ENCODE measurements at places on chromosomes 13 and 19.

GRCh38 chr19:36136964-36137686, 2.7 kb upstream of the CAPNS1 start:
- DNase-seq, result no peak

GRCh38 chr19:7408251-7408650, 59.5 kb downstream of the ARHGEF18 start:
- DNase-seq, result no peak

GRCh38 chr13:20181188-20181587, 11.6 kb downstream of the GJB2 start:
- no peak for DNase-seq

DNA sequence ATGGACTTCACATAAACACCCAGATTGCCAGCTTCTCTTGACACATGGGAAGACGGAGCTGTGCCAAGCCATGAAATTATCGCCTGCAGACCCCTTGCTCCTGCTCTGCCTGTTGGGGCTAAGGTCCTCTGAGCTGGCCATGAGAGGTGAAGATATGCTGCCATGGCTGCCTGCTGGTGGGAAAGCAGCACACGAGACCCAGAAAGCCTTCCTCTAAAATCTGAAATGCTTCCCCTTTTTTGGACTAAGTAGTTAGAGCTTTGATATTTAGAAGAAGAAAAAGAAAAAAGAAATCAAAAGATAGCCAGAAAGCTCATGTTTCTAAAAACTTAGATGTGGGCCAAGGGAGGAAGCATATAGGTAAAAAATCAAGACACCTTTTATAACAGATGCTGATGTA, 11.2 kb downstream of the WDFY2 start:
- no peak for DNase-seq

DNA sequence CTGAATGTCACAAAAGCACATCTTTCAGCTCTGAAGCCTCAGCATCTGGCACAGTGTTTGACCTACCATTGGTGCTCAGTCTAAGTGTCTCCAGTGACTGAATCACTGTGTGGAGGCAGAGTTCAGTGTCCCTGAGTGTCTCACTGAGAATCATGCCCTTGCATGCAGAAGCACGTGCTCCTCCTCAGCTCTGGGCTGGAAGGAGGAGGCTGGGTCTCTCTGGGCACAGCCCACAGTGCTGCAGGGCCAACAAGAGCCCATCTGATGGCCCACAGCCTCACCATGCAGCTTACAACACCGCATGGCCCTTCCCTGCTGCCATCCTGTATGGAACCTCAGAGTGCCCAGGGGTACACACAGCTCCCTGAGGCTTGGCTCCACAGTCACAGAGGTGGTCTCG, 86.1 kb downstream of the TEX26 start:
- DNase-seq, result no peak

- DNase-seq, result no peak
Observed at GRCh38 chr19:4910594-4911281, 1.4 kb downstream of the UHRF1 start.

GRCh38 chr19:13588957-13589833, 82.9 kb upstream of the CACNA1A start:
- DNase-seq, result peak; percentile 20

GRCh38 chr13:113601166-113602070, 16.9 kb downstream of the TFDP1 start:
- no peak for DNase-seq

DNA sequence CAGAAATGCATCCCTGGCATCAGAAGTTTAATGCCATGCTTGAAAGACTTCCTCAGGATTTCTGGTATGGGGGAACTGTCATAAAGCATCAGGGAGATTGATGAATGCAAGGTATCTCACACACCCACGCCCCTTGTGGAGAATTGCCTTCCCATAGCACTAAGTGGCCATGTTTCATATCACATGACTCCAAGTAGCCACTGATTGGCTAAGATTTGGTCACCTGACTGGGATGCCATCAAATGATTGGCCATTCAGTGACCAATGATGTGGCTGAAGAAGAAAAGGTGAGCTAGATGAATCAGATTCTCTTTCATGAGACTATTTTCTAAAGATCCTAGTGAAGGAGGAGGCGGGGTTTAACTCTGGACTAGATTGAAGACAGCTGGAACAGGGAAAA, 7.3 kb downstream of the KLK8 start:
- no peak for DNase-seq

GRCh38 chr19:47615714-47616113, 6.8 kb downstream of the BICRA start:
- DNase-seq, result no peak

- DNase-seq, result no peak
Observed at GRCh38 chr19:42441049-42441445, 1.7 kb downstream of the CXCL17 start.

- no peak for DNase-seq
Observed at GRCh38 chr19:39074942-39075341, 9.2 kb upstream of the ACP7 start.

DNA sequence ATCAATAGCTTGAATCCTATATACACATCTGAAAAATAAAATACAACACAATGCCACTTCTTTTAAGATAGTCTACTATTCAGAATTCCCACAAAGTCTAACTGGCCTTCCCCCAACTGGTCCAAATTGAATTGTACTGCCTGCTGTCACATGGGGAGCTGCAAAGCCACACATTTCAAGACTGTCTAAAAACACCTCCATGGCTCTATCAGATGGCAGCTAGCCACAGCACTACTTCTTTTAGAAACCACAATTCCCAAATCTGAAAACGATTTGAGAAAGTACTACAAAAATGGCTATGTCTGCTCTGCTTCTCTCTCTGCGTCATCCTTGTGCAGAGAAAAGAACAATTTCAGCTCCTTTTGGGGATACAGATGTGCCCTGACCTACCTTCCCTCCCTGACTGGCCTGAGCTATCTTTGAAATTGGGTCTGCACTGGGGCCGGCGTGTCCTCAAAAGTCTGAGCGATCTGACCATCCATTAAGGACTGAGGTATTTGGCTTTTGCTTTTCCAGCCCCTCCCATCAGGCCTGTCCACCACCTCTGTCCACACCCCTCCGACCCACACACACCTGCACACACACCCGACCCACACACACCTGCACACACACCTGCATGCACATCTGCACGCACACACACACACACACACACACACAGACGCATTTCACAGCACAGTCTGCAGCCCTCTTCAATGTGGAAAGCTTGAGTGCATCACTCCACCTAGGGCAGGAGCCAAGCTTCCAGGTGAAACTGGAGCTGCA, 68.6 kb upstream of the IPO5 start:
- no peak for DNase-seq

DNA sequence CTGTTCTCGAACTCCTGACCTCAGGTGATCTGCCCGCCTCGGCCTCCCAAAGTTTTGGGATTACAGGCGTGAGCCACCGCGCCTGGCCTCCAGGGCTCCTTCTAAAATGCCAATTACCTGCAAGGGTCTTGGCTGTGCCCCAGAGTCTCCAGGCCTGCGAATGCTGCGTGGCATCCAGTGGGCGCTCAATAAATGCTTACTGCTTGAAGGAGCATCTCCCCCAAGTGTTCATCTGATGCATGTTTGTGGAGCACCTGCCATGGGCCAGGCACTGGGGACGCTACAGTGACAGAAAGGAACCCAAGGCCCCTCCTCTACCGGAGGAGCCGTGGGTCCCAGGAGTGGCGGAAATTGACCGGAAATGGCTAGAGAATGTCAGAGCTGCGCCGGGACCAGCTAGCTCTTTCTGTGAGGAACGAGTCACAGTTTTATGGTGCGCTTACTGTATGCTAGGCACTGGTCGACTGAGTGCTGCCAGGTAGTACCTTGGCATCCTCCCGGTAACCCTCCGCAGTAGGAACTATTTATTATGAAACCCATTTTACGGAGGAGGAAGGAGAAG, 14.2 kb downstream of the ANKRD24 start:
- DNase-seq, result no peak

- no peak for DNase-seq
Observed at GRCh38 chr13:78832461-78832860, 173.5 kb upstream of the OBI1 start.

DNA sequence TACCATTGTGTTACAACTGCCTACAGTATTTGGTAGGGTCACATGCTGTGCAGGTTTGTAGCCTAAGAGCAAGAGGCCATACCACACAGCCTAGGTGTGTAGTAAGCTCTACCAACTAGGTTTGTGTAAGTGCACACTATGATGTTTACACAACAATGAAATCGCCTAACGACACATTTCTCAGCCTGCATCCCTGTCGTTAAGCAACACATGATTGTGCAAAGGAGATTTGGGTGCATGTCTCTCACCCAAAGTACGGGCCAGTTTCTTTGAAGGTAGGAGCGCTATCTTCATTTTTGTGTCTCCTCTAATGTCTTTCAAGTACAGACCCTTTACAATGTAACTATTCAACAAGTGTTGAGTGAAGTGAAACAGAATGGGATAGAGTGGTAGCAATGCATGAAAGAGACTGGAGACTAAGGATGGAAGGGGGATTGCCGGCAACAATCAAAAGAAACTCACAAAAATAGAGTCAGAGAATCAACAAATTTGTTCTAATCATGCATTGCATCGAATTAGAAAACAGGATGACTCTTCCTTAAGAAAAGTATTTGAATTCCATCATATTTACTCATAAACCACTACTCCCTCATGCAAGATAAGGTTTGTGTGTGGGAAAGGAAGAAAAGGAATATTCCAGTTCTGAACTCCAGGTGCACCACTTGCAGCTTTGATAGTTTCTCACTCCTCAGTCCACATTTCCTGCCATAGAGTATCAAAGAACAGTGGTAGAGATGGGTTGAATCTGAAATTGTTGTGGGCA, 60.2 kb upstream of the TNFRSF19 start:
- DNase-seq, result no peak

- no peak for DNase-seq
Observed at GRCh38 chr13:23680845-23681669, 110.8 kb downstream of the TNFRSF19 start.

DNA sequence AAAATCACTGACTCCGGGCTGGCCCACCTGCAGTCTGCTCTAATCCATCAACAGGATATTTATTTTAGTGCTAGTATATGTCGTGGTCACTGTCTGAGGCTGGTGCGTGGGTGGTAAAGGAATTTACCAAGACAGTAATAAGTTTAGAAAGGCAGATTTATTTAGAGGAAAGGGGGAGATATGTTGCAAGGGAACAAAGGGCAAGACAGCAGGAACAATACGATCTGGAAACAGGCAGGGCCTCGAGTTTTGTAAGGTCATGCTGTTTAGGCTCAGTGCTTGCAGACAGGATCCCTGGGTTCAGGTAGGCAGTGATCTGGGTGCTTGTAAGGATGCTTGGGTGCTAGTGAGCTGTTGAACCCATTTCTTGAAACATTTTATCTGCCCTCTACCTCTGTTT, 748.2 kb upstream of the SLITRK5 start:
- no peak for DNase-seq

- no peak for DNase-seq
Observed at GRCh38 chr13:99367106-99367616, 60.0 kb upstream of the GPR183 start.

DNA sequence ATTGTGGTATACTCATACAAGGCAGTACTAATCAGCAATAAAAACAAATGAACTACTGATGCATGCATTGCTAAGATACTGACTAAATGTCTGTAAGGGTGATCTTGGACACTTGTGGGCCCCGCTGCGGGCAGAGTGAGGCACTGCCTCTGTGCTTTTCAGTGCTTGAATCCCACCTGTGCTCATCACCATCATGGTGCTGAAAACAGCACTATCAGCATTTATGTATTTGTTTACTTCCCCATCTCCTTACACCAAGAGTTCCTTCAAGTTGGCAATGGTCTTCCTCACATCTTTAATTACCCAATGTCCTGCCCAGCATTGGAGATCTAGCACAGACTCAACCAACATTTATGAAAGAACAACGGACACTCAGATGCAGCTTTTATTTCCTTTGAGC, 193.7 kb upstream of the RFC3 start:
- no peak for DNase-seq

- no peak for DNase-seq
Observed at GRCh38 chr19:660793-661426, 2.1 kb downstream of the RNF126 start.

- DNase-seq, result no peak
Observed at GRCh38 chr19:27824108-27824507, 1388.8 kb downstream of the UQCRFS1 start.

GRCh38 chr19:52962394-52963246, at the start of gene ZNF816:
TSS of gene ZNF816 (minus strand) at chr19:52962881. CDS start at chr19:52956089, 6,792 bp downstream.
- DNase-seq, result no peak

GRCh38 chr19:16205205-16206045, 7.7 kb downstream of the AP1M1 start:
- DNase-seq, result no peak

Data from right renal cortex interstitium (tissue), 3 donors.